ENCODE measurements at places on chromosomes 2 and 18.

DNA sequence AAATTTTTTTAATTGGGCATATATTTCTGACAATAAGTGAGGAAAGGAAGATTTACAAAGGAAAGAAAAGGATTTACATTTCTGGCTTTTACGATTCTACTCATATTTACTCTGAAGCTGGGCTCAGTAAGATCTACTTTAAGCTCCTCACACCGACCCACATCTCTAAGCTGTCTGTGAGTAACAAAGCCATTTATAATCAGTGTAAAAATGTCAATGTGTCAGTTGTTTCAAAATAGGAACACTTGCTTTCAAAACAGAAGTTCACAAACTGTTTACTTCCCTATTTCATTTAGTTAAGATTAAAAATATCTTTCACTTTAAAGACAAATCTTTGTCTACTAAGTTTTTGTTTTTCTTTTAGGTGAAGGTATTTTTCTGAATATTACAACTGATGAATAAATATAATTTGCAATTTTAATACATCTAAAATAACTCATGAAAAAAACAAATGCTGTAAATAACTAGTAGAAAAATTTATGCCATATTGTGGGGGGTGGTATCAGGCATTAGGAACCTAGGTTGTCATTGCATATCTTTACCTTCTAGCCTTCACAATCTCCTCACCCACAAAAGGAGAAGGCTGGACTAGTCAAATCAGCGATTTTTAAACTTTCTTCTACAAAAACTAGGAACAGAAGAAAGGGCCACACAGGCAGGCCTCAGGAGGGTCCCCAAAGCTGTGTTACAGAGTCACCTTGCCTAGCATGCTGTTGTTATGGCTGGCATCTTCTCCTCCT, 64.5 kb downstream of the TMEM131 start:
- no peak for DNase-seq

- no peak for DNase-seq
Measured at GRCh38 chr2:14621114-14621513, 11.4 kb upstream of the LRATD1 start.

DNA sequence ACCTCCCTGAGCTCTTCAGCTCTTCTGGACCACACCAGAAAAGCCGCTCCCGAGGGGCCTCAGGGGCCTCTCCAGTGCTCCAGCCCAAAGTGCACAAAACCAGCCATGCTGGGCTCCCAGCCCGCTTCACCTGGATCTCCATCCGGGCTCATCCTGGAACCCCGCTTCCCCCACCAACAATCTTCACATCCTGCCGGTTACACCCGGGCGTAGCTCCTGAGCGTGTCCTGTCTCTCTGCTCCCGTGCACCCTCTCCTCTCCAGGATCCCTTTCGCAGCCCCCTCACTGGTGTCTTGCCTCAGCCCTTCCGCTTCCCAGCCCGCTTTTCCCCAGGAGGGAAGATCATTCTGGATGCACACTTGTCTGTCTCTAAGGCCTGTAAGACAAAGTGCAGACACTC, 123.7 kb upstream of the GLI2 start:
- DNase-seq = no peak

DNA sequence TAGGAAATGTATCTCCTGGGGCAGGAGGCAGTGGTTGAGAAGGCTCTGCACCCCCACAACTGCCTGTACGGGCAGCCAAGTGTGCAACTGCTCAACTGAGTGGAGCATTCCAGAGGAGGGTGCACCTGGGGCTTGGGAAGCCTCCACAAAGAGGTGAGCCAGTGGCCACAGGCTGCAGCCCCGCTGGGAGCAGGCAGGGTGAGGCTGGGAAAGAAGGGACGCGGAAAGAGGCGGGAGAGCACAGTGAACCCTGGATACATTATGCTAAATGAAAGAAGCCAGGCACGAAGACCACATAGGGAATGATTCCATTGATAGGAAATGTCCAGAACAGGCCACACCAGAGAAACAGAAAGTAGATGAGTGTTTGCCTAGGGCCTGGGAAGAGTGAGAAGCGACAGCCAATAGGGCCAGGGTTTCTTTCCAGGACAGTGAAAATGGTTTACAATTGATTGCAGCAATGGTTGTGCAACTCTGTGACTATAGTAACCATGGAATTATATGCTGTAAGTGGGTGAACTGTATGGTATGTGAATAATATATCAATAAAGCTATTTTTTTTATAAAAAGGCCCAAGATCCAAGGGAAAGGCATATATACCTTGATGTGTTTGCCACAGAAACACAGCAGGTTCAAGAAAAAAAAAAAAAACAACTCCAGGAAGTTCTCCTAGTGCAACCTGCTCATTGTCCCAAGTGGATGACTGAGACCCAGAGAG, 82.4 kb downstream of the DDX1 start:
- DNase-seq = peak; percentile 36

DNA sequence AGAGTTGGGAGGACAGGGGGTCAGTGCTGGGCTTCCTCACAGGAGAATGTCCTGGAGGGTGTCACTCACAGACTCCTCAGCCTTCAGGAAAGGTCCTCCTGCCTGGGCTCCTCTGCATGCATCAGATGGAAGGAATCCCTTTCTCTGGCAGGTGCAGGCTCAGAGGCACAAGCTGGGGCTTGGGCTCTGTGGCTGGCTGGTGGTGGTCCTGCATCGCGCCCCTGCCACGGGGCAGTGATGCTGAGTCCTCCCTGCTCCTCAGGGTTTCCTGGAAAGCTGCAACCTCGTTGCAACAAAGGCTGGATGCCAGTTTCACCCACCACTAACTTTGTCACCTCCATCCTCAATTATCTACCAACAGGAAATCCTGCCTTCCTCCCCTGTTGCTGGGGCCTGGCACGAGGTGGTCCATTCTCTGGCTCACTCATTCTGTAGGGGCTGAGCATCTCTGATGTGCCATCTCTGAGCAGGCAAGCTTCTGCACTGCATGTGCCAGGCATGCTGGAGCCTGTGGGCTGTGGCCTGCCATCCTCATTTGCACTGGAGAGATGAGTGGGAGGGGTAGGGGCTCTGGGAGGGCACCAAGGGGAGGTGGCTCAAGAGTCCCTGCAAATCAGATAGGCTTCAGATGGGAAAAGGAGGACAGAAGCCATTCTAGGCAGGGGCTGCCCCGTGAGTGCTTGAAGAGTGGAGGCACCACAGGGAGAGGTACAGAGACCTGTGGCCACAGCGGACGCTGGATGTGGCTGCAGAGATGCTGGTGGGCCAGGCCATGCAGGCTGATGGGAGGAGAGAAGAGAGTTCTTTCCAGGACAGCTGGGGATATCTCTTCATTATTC, 272.6 kb upstream of the HS6ST1 start:
- no peak for DNase-seq

DNA sequence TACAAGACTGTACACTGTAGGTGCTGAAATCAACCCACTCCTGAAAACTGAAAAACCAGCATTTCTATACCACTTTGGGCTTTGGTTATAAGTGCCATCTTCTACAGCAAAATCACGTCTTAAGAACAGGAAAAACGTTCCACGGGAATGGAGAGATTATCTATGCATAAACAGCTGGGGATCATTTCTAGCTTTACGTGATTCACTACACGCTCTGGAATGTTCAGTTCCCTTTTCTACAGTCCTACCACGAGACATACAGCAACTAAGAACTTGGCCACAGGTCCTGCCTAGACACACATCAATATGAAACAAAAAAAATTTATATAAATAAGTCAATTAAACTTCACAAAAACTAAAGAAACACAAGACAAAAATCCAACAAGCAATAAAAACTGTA, 3.6 kb downstream of the CXCR4 start:
- DNase-seq = no peak

DNA sequence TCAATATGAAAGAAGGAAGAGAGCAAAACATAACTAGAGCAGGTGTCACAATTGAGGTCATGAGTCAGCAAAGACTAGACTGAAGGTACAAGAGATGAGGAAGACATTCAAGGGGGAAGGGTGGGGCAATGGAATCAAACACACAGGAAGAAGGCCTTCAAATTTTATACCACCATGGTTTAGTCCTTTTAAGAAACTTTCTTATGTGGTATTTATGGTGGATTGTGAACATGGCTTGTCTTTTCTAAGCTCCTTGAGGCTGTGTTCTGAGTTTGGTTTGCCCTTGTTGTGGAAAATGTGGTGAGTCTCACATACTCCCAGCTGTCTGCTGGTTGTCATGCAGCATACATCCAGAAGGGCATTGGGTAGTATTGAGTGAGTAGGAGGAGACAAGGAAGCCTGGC, 62.1 kb downstream of the NABP1 start:
- no peak for DNase-seq

- DNase-seq = no peak
Measured at GRCh38 chr2:218296847-218297246, 4.5 kb upstream of the TMBIM1 start.

GRCh38 chr18:73948497-73948896, 199.1 kb downstream of the FBXO15 start:
- DNase-seq = no peak

DNA sequence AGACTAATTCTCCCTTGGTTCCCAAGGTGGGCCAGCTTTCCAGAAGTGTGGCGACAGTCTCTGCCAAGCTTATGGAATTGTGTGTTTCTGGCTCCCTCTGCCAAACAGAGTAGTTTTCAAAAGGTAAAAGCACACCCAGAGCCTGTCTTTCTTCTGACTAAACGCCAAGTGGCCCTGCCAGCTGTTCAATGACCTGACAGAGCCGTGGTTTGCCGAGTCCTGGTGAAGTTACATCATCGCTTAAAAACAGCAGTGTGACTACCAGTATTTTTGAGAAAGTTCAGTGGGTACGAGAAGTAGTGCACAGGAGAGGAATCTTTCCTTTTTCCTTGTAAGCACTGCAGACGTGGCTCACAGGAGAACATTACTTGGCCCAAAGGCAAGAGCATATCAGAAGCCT, 1.9 kb downstream of the PER2 start:
- peak; percentile 90 for DNase-seq

GRCh38 chr2:148048475-148049221, 27.8 kb downstream of the MBD5 start:
- peak; percentile 52 for DNase-seq

- DNase-seq = peak; percentile 37
Measured at GRCh38 chr2:120703330-120703994, 32.2 kb upstream of the GLI2 start.

DNA sequence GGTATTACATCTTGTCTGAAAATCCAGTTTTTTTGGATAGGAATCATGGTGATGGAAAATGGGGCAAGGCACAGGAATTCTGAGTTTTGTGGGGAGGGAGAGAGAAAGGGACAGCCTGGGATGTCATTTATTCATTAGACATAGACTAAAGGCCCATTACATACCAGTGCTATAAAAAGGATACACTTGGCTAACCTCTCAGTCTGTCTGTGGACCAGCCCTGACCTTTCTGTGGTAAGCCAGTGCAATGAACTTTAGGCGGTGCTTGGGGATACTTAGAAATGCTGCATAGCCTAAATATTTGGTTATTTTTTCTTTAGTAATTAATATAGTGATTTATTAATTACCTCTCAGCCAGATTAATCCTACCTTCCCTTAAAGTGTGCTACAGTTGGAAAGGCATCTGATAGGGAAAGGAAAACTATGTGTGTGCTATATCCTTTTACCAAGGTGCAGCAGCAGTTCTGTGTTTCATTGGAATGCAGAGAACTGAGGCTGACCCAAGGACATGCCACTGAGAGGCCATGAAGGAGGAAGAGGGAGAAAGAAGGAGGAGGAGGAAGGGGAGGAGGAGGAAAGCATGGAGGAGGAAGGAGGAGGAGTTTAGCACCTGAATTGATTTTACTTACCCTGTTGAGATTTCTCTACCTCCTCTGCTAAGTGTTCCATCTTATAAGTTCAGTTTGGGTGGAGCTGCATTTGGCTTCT, 37.5 kb downstream of the KCNS3 start:
- peak; percentile 8 for DNase-seq

DNA sequence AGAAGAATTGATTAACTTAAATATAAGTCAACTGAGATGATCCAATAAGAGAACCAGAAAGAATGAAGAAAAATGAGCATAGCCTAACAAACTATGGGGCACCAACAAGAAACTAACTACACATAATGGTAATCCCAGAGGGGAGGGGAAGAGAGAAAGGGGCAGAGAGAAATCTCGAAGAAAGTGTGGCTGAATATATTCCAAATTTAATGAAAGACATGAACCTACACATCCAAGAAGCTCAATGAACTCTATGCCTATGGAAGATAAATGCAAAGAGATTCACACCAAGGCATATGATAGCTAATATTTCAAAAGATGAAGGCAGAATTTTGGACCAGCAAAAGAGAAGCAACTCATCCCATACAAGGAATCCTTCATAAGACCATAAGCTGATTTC, 649.2 kb downstream of the ZEB2 start:
- no peak for DNase-seq

DNA sequence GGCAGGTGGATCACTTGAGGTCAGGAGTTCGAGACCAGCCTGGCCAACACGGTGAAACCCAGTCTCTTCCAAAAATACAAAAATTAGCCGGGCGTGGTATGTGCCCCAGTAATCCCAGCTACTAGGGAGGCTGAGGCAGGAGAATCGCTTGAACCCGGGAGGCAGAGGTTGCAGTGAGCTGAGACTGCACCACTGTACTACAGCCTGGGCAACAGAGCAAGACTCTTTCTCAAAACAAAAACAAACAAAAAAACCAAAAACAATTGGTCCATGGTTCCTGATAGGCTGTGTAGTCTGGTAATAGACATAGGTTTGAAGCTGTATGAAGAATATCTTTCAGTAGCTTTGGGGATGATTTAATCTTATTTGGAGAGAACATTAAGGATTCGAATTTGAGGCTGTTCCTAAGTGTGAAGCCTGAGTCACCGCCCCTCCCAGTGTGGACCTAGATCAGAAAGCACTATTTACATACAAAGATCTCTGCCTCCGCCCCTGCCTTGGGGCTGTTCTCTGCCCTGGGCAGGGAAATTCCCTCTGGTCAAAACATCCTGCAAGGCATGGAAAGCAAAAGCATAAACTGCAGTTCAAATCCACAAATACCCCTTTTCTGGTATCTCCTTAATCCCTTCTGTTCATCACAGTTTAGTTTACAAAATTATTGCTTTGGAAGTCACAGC, 52.8 kb upstream of the PMAIP1 start:
- DNase-seq = peak; percentile 26

DNA sequence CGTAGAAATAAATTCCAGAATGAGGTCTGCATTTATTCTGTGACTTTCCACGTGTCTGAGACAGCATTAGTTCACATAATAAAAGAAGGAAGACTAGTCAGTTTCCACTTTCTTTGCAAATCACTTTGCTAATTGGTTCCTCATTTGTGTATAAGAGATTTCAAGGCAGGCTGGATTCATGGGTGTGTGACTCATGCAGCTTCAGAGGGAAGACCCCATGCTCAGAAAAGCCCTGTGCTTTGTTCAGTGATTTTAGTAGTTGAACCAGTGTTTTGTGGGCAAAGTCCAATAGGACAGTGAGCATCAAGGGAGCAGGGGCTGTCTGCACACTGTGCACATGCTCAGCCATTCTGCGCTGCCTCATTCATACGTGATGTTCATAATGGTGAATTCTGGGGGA, 297.8 kb downstream of the DLGAP1 start:
- no peak for DNase-seq

DNA sequence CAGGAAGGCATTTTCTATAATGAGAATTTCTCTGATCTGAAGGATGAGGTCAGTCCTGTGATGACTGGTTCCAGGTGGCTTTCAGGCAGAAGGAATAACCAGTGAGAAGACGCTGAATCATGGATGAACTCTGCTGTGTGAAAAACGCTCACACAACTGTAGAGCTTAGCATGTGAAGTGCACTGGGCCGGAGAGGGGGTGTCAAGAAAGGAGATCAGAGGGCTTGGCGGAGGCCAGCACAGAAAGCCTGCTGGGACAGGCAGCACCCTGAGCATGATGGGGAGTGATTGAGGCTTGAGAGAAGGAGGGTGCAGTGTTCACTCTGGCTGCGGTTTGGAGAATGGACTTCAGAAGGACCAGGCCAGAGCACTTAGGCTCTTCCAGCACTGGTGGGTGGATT, 236.5 kb downstream of the TPGS2 start:
- DNase-seq = no peak

Data from AG10803 (cell line).